Pulmonary artery endothelial cell (primary cell): ENCODE measurements at places on chromosomes 3 and 15. TPM values are rescaled to one million over a fixed set of nuclear protein-coding genes. Genes with fewer than 3 reads are reported as not detected.
A peak's percentile ranks its signal among the peaks of the same experiment; 100 is the strongest.

Gene PIGZ
- 1.3 and 3.8 TPM in 2 replicates for total RNA-seq

GRCh38 chr3:32780071-32780734 lies 37.6 kb upstream of the TRIM71 start:
- DNase-seq, result no peak

GRCh38 chr15:67080900-67081431 lies 15.6 kb downstream of the SMAD3 start:
- DNase-seq, result no peak

GRCh38 chr3:185741586-185741985 lies 83.3 kb downstream of the IGF2BP2 start:
- no peak for DNase-seq

- peak; percentile 10 for DNase-seq
Measured at GRCh38 chr3:179811321-179812095, 158.7 kb downstream of the USP13 start.

DNA sequence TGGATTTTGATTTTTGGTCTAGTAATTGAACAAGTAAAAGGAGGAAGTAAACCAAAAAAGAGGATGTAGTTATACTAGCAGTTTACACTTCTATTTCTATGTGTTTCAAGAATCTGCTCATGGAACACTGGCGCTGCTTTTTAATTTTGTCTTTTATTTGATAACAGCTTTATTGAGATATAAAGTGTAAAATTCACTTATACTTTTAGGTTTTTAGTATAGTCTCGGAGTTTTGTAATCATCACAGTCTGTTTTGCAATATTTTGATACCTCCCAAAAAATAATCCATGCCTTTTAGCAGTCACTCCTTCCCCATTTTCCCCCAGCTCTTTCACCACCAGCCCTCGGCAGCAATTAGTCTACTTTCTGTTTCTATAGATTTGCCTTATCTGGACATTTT lies 18.0 kb downstream of the UBE2E2 start:
- no peak for DNase-seq

Gene MASP1
- total RNA-seq, result 0.20 and 0.46 TPM in 2 replicates

- DNase-seq, result no peak
Measured at GRCh38 chr15:48657950-48658591, 12.6 kb upstream of the FBN1 start.

GRCh38 chr3:143201045-143201444 lies 81.5 kb downstream of the CHST2 start:
- DNase-seq, result no peak

DNA sequence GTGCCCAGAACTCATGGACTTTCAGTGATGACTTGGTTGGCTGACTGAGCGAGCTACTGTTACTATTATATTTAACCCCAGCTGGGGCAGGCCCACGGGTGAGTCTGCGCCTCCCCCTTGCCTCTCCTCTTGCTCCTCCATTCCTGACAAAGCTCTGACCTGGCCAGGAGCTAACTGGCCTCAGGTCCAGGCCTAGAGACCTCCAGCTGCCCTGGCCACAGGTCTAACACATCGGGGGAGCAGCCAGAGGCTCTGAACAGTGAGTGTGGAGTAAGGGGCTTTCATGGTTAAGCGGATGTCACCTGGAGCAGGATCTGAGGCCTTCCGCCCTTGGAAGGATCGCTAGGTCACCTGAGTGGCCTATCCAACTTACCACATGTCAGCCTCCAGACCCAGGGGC lies 96.3 kb upstream of the HERC1 start:
- DNase-seq, result no peak

Gene MYL3
- total RNA-seq, result not detected in 2 replicates

Gene IQCF5
- total RNA-seq, result not detected in 2 replicates

GRCh38 chr3:132382267-132382666 lies 35.0 kb upstream of the DNAJC13 start:
- no peak for DNase-seq

Gene C3orf33
- total RNA-seq, result 1.2 and 2.7 TPM in 2 replicates

Gene HYKK
- 2.3 and 2.6 TPM in 2 replicates for total RNA-seq

- DNase-seq, result no peak
Measured at GRCh38 chr3:12268049-12268735, 20.7 kb upstream of the PPARG start.

Gene CYP11A1
- not detected in 2 replicates for total RNA-seq

DNA sequence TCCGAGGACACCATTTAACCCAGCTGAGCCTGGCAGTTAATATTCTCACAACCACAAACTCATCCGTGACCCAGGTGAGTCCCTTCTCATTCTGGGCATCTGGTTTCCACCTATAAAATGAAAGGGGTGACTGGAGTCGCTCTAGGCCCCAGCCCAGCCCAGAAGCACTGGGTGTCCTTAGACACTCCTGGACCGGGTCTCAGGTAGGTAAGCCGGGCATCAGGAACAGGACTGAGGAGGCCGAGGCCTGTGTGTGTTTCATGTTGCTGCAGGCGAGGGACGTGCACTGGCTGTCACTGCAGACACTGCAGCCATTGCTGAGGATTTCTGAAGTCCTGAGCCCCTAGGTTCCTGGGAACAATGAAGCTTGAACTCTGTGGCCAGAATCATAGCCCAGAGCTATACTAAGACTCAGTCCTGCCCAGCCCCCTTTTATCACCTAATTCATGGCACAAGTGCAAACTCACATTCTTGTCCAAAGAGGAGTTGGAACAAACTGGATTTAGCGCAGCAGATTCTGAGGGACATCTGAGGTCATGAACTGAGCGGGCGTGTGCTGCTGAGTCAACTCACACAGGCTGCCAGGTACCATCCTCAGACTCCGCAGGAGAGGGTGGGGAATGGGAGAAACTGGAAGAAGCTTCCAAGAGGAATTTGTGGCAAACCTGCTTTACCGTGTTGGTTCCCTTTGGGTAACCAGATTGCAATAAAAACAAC lies 184.9 kb downstream of the FAM43A start:
- DNase-seq, result no peak

DNA sequence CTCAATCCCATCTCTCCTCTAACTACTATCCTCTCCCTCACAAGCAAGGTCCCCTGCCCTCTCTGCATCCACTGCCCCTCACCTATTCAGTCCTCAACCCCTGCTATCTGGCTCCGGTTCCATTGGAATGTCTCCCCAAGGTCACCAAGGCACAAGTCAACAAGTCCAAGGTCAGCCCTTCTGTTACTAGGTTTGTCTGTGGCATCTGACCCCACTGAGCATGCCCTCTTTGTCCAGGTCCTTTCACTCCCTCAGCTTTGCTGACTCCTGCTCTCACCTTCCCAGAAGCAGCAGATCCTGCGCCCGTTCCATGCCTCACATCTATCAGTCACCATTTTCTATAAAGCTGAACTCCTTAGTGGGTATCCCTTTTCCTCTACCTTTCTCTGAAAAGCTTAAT lies 8.3 kb upstream of the SEMA7A start:
- DNase-seq, result no peak

DNA sequence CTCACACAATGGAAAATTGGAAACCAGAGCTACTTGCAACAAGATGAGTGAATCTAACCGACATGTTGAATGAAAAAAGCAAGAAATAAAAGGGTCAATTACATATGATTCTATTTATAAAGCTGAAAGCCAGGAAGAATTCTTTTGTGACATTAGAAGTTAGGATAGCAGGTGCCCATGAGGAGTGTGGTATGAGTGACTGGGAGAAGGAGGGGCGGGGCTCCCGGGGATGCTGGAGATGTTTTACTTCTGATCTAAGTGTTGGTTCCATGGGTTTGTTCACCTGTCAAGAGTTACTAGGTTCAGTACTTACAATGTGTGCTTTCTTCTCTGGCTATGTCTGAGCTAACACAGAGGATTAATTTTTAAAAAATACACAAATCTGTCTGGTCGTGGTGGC lies 60.8 kb downstream of the NSMCE3 start:
- no peak for DNase-seq

Gene GUCA1C
- total RNA-seq, result not detected in 2 replicates

DNA sequence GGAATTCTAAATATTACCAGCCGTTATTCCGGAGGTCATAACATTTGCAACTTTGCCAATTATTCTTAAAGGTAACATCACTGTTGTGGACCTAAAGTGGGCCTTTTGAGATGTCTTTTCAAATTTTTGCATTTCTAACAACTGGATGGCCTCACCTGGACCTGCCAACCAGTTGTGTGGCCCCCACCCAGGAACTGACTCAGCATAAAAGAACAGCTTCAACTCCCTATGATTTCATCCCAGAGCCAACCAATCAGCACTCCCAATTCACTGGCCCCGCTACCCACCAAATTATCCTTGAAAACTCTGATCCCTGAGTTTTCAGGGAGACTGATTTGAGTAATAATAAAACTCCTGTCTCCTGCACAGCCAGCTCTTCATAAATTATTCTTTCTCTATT lies 489.7 kb upstream of the LMCD1 start:
- no peak for DNase-seq

Gene ZBBX
- total RNA-seq, result 0.04 and 0.07 TPM in 2 replicates

- DNase-seq, result no peak
Measured at GRCh38 chr15:92749946-92750345, 94.4 kb upstream of the FAM174B start.

- DNase-seq, result no peak
Measured at GRCh38 chr15:100234158-100235029, 107.4 kb downstream of the ADAMTS17 start.

Gene KBTBD12
- total RNA-seq, result not detected in 2 replicates

DNA sequence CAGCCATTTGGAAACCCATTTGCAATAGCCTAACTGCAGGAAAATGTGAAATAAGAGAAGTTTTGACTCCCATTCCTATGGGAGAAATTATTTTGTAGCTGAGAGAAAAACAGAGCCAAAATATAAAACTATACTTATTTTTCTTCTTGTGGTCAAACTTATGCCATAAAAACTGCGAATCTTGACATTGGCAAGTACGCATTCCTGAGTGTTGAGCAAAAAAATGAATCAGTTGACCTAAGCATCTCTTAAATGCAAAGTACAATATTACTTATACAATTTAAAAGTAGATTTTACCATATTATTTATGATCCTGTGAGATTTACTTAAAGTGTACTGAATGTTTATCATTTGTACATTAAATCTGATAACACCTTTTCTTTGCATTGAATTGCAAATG lies 50.1 kb upstream of the CMC1 start:
- DNase-seq, result no peak

Gene CFAP100
- not detected in 2 replicates for total RNA-seq

DNA sequence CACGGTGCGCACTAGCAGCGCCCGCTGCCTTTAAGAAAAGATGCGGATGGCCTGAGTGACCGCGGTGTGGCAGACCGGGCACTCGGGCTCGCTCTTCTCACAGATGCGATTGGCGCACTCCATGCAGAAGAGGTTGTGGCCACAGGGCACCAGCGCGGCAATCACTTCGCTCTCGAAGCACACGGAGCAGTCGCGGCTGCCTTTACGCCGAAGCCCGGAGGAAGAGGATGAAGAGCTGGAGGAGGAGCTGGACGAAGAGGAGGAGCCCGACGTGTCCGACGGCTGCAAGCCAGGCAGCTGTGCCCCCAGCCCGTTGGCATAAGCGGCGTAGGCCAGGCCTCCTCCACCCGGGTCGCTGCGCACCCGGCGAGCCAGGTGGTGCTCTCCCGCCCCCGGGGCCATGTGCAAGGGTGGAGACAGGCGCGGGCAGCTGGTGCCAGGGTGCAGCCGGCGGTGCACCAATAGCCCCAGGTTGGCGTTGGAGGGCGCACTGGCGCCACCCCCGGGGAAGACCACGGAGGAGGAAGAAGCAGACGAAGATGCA lies 2.6 kb downstream of the MEX3B start:
- no peak for DNase-seq

DNA sequence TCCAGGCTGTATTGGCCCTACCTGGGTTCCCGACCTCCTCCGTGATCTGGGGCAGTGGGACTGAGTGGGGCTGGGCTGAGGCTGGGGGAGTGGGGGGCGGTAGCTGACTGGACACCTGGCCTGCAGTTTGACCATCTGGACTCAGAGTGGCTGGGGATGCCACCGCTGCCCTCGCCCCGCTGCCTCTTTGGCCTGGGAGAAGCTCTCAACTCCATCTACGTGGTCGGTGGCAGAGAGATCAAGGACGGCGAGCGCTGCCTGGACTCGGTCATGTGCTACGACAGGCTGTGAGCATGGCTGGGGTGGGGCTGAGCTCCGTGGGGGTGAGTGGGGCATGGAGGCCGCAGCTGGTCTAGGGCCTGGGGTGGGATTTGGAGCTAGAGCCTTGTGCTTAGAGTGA lies 2.7 kb downstream of the KLHL40 start:
- no peak for DNase-seq

GRCh38 chr15:86676002-86676401 lies 596.3 kb downstream of the AGBL1 start:
- DNase-seq, result no peak

DNA sequence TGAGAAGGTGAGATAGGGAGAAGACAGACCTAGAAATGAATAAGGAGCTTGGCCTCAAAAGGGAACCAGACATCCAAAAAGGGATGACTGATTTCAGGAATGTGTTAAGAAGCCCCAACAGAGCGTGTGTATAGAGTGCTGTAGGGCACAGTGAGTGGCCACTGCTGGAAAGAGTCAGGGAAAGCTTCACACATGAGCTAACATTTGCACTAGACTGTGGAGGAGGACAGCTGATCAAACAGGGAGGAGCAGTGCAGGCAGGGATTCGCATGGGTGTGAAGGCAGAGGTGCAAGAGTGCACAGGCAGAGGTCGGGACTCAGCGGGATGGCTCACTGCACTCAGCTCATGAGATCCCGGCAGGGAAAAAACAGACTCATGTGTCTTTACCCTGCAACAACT lies 61.8 kb downstream of the NPTN start:
- DNase-seq, result no peak

DNA sequence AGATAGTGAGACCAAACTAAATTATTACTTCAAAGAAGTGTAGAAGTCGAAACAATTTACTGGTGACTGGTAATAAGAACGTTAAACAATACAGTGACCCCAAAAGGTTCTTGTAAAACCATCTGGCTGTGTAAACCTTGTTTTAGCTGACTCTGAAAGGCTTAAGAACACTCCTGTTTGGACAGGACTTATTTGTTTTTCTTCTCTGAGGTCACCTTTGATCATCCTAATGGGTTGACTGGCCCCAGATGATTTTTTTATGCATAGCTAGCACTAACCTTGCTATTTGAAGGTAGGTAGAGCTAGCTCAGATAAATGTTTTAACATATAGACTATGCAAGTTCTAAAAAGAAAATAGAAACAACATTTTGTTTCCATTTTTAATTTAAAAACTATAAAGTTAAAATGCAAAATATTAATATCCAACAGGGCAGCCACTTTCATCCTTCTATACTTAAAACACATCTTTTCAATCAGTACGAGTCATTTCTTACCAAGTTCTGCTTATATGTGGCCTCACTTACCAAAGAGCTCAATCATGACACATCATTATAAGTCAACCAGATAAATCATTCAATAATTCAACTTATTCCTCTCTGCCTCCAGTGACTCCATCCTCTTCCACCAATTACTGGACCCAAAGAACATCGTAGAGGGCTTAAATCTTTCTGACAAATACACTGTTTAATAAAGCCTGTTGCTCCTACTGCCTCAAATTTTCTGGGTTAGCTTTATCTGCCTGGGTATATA lies 158.8 kb downstream of the SSR3 start:
- no peak for DNase-seq

Gene GOLGA8M
- 0.07 and 0.35 TPM in 2 replicates for total RNA-seq

GRCh38 chr3:171974986-171975837 lies 64.2 kb upstream of the FNDC3B start:
- DNase-seq, result no peak

DNA sequence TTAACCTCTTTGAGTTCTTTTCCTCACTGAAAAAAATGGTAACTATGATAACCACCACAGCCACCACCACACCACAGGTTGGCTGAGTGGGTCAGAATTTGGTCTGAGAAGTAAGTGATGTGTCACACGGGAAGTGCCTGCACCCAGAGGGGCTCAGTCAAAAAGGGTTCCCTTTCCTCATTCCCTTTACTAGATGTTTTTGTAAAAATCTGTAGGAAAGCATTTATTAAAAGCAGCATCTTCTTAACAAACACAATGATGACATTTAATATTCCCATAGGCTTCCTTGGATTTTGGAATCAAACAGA lies 23.2 kb downstream of the CFAP92 start:
- DNase-seq, result no peak

- no peak for DNase-seq
Measured at GRCh38 chr3:117955196-117955595, 1079.5 kb downstream of the IGSF11 start.
